COR-L47 (cell line): ENCODE measurements at places on chromosomes 6 and 20.

GRCh38 chr6:14706378-14706929, 539.4 kb upstream of the JARID2 start:
- no peak for DNase-seq

GRCh38 chr6:328924-329323, 36.6 kb downstream of the DUSP22 start:
- no peak for DNase-seq

- DNase-seq: peak; percentile 7
These were observed 46.0 kb upstream of the UST start for GRCh38 chr6:148700741-148701311.

DNA sequence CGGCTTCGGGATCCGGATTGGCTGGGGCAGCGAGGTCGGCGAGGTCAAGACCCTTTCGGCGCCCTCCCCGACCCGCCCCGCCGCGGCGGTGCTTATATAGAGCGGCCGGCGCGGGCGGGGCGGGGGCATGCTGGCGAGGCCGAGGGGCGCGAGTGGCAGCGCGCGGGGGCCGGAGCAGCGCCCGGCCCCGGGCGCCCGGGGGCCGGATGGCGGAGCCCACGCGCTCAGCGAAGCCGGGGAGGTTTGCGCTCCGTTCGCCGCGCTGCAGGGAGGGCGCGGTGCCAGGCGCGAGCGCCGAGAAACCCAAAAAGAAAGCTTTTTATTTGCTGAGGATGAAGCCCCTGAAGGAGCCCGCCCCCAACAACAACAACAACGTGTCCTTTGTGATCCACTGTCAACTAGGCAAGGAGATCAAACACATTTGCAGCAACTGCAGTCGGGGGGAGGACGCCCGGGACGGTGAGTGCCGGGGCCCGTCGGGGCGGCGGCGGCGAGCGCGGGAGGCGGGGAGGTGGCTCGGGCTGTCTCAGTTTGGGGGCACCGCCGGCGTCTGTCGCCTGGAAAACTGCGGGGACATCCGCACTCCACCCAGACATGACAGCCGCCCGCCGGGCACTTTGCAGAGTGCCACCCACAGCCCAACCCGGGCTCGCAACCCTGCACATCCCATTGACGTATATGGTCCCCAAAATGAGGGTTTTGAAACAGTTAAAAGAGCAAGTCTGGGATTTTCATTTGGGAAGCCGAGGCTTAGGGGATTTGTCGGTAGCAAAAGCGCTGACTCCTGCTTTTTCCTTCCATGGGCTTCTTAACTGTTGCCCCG, 297.3 kb downstream of the PHACTR1 start:
- DNase-seq: no peak

- DNase-seq: no peak
These were observed 37.6 kb upstream of the FILIP1 start for GRCh38 chr6:75531174-75531573.

DNA sequence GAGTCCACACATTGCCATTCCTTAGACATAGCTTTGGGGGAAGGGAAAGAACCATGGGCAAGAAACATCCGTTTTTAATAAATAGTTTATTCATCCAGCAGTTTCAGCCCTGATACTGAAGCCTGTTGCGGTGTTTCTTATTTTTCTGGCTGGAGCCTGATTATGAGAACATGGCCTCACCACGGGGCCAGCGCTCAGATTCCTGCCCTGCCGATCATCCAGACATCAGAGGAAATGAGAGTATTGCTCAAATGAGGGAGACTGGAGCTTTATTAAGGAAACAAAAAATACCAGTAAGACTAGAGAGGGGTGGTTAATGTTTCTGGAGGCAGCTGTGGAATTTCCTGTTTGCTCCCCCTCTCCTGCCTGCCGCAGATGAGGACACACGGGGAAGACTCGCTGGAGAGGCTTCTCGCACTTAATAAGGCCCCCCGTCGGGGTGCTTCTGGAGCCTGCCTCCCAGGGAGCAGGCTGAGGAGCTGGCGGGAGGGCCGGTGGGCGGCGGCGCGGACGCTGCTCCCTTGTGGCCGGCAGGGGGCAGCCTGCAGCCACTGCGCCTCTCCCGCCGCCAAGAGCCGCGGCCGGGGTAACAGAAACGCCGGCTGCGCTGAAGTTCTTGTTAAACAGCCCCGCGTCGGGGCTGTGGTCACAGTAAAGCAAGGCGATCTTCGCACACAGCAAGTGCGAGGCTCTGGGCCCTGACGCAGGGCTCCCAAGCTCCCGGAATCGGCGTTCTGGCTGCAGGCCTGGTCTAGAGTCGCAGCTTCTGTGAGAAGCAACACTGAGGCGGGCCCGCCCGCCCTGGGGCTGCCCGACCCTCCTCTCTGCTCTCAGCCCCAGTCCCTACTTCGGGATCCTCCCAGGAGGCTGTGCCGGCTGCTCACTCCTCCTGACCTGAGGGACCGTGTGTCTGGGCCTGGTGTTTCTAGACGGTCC, 17.5 kb downstream of the LEMD2 start:
- peak; percentile 89 for DNase-seq

DNA sequence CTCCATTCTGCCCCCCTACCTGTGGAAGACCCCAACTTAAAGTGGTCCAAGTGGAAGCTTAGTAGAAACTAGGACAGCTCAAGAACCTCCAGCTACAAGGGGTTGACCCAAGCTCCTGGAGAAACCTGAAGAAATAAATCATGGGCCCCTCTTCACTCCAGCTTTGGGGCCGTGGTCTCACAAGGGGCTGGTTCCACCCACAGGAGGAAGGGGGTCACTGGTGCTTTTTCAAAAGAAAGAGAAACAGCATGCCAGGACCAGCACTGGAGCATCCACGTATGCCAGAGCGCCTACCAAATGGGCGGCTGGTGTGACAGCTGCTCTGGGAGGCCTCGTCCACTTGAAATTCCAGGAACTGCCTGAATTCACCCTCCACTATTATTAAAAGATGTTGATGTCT, 14.4 kb upstream of the ANKRD60 start:
- DNase-seq: no peak

DNA sequence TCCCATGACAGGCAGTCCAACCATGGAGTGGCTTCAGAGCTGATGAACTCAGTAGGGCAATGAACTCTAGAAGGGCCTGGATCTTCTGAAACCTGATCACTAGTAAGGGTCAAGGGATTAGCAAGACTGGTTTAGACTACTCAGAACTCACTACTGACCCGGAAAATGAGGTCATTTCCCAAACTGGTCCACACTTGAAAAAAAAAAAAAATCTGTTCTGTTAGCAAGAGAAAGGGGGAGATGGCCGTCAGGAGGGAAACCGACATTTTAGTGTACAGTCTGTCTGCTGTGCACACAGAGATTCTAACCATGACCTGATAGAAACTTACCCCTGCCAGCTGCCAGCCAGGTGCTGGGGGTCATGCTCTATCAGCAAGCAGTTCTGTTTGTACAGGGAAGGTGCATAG, 262.4 kb upstream of the AGPAT4 start:
- DNase-seq: no peak

DNA sequence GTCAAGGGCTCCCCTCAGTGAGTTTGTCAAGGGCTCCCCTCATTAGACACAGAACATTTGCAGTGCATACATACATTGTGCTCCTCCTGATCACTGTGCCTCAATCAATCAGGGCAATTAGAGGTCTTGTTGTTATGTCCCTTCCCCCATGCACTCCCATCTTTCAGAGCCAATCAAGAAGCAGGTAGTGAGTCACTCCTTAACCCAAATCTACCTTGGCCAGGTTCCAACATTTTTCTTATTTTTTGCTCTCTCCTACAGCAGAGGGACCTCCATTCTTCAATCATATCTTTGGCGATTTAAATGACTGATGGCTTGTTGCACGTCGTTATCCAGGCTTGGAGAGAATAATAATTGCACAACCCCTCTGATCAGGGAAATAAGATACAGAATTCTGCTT, 409.9 kb upstream of the SPTLC3 start:
- peak; percentile 25 for DNase-seq

DNA sequence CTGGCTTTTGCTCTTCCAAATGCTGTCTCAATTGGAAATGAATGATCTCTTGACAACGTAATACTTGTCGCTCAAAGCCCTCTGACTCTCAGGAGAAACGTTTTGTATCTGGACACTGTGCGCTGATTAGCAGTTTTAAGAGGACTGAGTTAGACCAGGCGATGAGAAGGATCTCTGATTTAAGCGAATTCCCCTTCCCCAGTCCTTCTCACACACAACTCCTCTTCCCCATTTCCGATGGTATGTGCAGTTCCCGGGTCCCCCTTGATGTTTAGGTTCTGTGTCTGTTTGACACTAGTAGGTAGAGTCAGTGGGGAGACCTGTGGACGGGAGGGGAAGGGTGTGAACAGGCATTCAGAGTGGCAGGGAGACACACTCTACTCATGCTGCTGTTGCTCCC, 2.5 kb downstream of the ZDHHC14 start:
- DNase-seq: no peak

DNA sequence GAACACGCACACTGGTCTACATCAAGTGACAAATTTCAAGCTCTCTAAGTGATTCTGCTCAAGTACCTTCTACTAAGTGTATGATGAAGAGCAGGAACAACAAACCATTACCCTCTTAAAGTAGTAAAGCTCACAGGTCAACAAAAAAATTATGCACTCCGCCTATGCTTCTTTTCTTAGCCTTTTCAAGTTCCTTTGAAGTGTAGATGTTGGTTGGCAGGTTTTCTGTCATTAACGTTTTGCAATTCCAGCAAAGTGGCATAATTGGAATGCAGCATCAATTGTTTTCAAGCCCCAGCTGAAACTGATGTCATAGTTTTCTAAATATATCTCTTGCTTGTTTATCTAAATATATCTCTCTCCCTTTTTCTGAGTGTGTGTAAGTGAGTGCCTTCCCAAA, 396.9 kb upstream of the EYS start:
- no peak for DNase-seq

DNA sequence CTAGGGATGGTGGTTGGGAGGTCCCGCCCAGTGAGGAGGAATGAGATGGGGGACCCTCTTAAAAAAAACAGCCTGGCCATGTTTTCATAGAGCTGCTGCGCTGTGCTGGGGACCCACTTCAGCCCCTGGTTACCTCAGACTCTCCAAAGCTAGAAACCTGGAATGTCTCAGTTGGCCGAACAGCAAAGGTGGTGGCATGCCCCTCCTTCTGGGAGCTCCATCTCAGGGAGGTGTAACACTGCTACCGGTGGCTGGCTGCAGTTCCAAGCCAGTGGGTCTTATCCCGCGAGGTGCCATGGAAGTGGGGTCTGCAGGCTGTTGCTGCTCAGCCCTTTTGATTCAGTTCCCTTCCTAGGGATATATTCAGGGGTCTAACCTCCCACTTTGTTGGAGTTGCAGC, 35.7 kb upstream of the TFB1M start:
- no peak for DNase-seq

DNA sequence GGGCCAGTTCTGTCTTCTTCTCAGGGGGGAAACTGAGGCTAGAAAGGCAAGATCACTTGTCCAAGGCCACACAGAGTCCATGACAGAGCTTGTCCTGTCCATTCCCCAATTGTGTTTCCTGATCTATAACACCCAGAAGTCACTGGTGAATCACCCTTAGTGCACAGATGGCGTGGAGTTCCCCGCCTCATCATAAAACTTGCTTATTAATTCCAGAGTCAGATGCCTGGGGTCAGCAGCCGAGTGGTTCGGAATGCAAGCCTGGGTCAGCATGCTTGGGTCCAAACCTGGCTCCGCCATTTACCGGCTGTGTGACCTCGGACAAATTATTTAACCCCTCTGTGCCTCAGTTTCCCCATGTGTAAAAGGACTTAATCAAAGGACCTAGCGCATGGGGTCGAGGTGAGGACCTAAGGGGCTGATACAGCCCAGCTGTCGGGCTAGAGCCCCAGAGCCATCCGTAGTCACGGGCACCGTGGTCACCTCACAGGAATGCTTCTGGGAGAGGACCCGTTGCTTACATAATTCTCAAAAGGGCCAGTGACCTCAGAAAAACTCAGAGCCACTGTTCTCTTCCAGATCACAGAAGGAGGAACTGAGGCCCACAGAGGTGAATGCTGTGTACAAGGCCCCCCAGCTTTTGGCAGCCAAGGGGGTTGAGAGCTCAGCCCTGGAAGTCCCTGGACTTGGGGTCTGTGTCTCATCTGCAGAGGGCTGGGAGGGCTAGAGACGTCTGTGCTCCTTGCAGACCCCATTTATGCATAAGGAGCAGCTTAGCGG, 1.4 kb upstream of the ZBP1 start:
- no peak for DNase-seq

DNA sequence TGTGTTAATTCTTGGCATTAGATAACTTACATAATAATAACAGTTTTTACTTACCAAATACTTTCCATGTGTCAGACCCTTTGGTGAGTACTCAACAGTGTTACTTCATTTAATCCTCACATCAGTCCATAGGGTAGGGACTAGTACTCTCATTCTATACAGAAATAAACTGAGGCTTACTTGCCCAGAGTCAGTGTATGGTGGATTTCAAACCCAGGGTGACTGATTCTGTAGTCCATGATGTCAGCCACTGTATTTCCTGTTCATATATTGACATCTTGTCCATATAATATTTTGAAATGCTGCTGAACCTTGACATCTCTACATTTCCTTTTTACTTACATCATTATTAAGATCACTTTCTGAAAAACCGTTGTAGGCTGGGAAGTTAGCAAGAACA, 2.5 kb upstream of the PNLDC1 start:
- no peak for DNase-seq

GRCh38 chr6:41824571-41825569, 37.4 kb downstream of the TOMM6 start:
- DNase-seq: no peak

DNA sequence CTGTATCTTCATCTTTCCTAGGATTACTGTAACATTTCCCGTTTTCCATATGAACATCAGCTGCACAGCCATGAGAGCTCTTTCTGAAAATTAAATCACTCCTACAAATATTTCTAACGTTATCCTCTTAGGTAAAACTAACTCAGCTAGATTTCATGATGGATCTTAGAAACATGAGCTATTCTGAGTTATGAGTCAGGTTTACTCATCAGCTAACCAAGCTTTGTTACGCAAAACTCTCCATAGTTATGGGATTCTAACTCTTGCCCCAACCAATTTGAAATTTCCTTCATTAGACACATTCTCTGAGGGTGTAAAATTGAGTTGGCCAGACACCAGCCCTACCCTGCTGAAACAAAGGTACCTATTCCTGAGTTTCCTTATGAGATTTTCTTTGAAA, 14.0 kb downstream of the DEFB110 start:
- no peak for DNase-seq

- DNase-seq: no peak
These were observed 24.5 kb downstream of the NDUFAF5 start for GRCh38 chr20:13809373-13809772.

- DNase-seq: peak; percentile 45
These were observed 61.7 kb downstream of the PYGB start for GRCh38 chr20:25309395-25310267.

- no peak for DNase-seq
These were observed 234.7 kb downstream of the TRDN start for GRCh38 chr6:123402052-123402451.

GRCh38 chr6:36445621-36446020, 2.8 kb downstream of the KCTD20 start:
- no peak for DNase-seq

- DNase-seq: no peak
These were observed 5.1 kb downstream of the SOX4 start for GRCh38 chr6:21598674-21599023.
